ENCODE measurements at places on chromosomes 11 and 22.

DNA sequence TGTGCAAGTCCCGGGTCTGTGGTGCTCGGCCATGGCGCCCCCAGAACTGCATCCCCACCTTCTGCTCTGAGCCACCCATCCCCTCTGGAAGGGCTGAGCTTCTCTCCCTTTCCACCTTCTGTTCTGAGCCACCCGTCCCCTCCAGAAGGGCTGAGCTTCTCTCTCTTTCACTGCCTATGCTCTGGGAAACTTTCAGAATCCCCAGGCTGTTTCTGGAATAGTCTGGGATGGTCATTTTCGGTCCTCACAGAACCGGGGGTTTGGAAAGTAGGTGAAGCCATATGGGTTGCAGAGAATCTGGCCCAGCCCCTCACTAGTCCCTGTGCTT, 3.4 kb upstream of the BID start:
- DNase-seq = no peak

- no peak for DNase-seq
Measured at GRCh38 chr11:59548309-59548656, 36.9 kb downstream of the OR4D9 start.

DNA sequence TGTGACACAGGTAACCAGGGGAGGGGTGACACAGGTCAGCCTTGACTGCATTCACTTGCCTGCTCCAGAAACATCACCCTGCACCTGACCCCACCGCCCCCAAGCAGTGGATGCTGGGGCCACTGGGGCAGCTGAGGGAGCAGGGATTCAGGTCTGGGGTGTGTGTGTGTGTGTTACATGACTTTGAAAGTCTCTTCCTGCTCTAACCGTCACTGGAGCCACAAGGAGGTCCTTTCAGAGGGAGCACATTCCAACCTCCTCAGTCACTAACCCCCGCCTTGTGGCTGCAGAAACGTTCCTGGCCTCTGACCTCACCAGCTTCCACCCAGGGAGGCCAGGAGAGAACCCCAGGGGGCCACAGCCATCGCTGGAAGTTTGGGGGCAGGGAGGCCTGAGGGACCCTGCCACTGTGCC, 2.9 kb upstream of the FOSL1 start:
- DNase-seq = no peak

DNA sequence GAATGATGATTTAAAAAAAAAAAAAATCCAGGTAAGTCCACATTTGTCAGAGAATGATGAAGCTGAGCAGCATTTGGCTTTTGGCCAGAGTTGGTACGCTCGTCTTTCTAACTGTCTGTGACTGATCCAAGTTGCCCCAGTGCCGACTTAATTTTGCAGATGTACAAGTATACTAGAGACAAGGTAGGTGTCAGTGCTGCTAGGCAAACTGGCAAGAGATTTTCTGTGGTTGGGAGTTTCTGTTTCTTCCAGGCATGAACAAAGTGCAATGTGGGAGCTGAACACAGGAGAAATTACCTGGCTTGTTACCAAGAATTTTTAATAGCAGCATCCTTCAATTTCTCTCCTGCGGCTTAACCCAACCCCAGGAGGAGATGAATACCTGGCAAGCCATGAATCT, 307.7 kb downstream of the BUD13 start:
- no peak for DNase-seq

GRCh38 chr11:133810766-133811165, 34.5 kb downstream of the SPATA19 start:
- no peak for DNase-seq

DNA sequence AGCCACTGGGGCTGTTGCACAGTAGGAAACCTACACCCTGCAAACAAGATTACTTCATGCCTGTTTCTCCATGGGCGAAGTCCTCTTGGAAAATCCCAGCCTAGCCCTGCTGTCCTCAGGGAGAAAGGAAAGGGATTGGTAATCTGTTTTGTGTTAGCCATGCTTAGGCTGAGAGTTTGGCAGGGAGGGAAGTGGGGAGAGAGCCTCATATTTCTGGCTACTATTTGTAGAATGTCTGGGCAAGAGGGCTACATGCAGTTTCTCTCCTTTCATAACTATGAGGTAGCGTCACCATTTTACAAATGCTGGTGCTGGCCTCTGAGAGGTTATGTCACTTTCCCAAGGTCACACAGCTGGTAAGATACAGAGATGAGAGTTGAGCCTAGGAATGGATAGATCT, 737 bp upstream of the MFRP start:
- DNase-seq = no peak

Data from urinary bladder (tissue), 4 donors.